Effector memory CD4-positive, alpha-beta T cell (primary cell): ENCODE measurements at places on chromosomes 16 and 17.

DNA sequence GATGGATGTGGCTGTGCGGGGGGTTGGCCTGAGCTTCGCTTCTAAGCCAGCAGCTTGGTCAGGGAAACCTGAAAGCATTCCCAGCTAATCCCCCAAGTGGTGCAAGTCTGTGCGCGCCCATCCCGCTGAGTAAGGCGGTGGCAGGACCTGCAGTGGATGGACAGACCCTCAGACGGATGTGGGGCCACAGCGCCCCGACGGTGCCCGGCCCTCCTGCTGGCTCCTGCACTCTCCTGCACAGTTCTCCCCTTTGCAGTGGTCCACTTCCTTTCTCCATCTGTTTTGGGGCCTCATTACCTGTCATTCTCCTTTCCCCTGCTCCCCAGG, 2.3 kb downstream of the ATP2A1 start:
- H3K27me3 ChIP-seq: no peaks in the 10 kb centered on the region
- no peak overlapping the region for H3K27ac ChIP-seq
- peaks cover 12% of the 10 kb centered on the region for H3K4me1 ChIP-seq
- no peaks in the 10 kb centered on the region for H3K36me3 ChIP-seq
- no peak for DNase-seq
- H3K4me3 ChIP-seq: peak overlapping the region; percentile 81

DNA sequence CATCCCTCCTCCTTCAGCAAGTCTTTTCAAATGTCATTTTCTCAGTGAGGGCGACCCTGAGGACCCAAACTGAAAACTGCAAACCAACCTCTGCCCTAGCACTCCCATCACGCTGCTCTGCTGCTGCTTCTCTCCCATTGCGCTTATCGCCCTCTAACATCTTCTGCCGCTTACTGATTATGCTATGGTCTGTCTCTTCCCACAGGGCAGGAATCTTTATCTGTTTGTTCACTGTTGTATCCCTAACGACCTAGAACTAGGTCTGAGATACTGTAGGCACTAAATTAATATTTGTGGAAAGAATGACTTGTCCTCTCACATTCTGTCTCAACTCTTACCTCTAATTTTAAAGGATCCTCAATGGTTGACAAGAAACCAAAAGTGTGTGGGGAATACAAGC, 12.5 kb downstream of the ZSCAN32 start:
- DNase-seq: no peak
- H3K36me3 ChIP-seq: peaks cover 63% of the 10 kb centered on the region
- no peak overlapping the region for H3K27ac ChIP-seq

DNA sequence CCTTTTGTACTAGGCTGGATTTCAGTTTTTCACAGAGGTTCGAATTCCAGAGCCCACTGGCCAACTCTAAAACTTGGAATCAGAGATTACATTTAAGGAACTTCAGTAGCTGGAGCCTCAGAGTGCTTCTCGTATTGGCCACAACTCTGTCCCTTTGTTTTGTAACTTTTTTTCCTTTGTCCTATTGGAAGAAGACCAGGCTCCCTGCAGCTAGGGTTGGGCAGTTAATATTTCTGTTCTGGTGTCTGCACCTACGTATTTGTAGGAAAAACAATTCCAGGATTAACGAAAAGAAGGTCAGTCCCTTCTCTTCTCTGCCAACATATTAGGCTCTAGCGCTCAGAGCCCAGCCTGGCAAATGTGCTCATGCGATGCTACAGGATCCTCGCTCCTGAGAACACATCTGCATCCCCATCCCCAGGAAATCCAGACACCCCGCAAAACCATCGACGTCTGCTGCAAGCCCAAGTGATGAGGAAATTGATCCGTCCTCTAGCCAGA, 1.9 kb downstream of the CDH11 start:
- peaks cover 5% of the 10 kb centered on the region for H3K27me3 ChIP-seq
- H3K4me1 ChIP-seq: no peaks in the 10 kb centered on the region
- no peaks in the 10 kb centered on the region for H3K36me3 ChIP-seq
- H3K4me3 ChIP-seq: no peak overlapping the region
- H3K27ac ChIP-seq: no peak overlapping the region

GRCh38 chr16:70691223-70692129, 5.6 kb upstream of the MTSS2 start:
- H3K4me3 ChIP-seq: no peak overlapping the region
- H3K27me3 ChIP-seq: no peaks in the 10 kb centered on the region
- no peaks in the 10 kb centered on the region for H3K4me1 ChIP-seq
- H3K27ac ChIP-seq: no peak overlapping the region
- DNase-seq: no peak
- peaks cover 6% of the 10 kb centered on the region for H3K36me3 ChIP-seq

- H3K4me1 ChIP-seq: peaks cover 4% of the 10 kb centered on the region
- H3K27ac ChIP-seq: no peak overlapping the region
- peak; percentile 69 for DNase-seq
- H3K4me3 ChIP-seq: no peak overlapping the region
- no peaks in the 10 kb centered on the region for H3K27me3 ChIP-seq
- no peaks in the 10 kb centered on the region for H3K36me3 ChIP-seq
These were observed 10.1 kb upstream of the ZFPM1 start for GRCh38 chr16:88442727-88443576.

- no peaks in the 10 kb centered on the region for H3K4me1 ChIP-seq
- DNase-seq: no peak
- no peak overlapping the region for H3K4me3 ChIP-seq
- H3K27ac ChIP-seq: no peak overlapping the region
- no peaks in the 10 kb centered on the region for H3K27me3 ChIP-seq
- peaks cover 74% of the 10 kb centered on the region for H3K36me3 ChIP-seq
These were observed 20.8 kb downstream of the SRP68 start for GRCh38 chr17:76051561-76051960.
